ENCODE measurements at places on chromosomes 13 and 19.

DNA sequence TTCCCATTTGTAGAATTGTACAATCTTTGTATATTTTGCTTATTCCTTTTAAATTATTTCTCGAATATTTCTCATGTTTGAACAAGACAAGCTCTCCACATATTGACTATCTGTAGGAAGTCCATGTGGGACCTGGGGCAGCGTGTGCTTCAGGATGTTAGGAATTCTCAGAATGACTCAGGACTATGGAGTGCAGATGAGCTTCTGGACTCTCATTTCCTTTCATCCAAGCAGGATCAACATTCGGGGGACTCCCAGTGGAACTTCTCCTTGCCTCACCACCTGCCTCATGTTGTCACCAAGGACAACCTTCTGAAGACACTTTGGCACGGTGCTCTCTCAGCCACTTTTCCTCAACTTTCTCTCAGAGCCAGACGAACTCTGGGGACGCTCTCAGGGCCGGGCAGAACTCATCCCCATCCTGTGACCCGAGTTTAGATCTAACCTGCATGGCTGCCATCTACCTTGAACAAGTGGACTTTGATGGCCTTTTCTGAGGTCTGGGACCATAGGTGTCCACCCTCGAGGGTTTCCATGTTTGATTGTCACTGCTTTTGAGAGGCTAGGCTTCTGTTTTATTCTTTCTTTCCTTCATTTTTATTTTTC lies 441.7 kb downstream of the IRS2 start:
- no peak for DNase-seq

- no peak for DNase-seq
Observed at GRCh38 chr19:55492362-55492944, 4.2 kb downstream of the SSC5D start.

DNA sequence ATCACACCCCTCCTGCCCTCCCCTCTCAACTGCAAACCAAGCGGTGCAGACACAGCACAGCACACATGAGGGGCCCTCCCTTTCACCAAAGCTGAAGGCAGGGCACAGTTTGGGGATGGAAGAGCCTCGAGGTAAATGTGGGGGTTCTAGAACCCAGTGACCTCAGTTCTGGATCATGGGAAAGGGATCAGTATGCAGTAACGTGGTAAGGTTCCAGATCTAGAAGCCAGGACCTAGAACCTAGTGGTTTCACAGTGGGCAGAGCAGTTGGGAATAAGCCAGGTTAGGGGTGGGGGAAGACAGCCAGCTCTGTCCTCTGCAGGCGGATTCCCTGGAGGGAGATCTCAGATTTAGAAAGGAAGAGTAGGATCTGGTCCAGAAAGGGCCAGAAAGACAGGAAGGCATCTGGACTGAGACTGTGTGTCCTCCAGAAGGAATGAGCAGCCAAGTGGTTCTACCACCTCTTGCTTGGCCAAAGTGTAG lies 3.1 kb downstream of the FTL start:
- DNase-seq, result no peak

DNA sequence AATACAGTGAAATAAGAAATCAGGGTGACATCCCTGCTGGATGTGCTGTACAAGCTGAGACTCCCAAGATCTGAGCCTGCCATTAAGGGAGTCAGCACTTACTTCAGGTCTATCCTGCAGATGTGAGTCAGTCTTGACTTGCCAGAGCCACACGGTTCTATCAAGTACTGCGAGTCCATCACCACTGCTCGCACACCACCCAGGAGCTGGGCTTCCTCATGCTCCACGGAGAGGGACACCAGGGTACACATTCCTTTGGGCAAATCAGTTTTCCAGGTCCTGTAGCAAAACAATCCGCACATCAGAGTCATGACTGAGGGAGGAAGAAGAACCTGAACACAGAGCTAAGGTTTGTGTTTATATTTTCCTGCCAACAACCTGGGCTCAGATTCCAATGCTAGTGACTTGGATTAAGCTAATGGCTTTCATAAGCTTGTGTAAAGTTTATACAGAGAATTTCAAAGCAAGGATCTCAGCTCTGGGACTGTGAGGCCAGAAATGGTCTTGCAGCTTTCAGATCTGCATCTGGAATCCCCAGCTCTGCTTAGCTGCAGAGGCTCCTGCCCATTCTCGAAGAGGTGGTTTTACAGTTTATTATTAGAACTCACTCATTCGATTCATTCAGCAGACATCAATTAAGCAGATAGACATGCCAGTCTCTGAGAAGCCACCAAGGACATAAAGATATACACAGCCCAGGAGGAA lies 90.6 kb downstream of the KL start:
- no peak for DNase-seq

GRCh38 chr19:7397687-7398086 lies 49.0 kb downstream of the ARHGEF18 start:
- DNase-seq, result no peak

GRCh38 chr19:7159105-7159933 lies 89.8 kb downstream of the ZNF557 start:
- DNase-seq, result peak; percentile 77

GRCh38 chr19:30682999-30683536 lies 310.9 kb downstream of the ZNF536 start:
- DNase-seq, result peak; percentile 68

- no peak for DNase-seq
Observed at GRCh38 chr13:23991119-23991518, 93.8 kb upstream of the C1QTNF9B start.

DNA sequence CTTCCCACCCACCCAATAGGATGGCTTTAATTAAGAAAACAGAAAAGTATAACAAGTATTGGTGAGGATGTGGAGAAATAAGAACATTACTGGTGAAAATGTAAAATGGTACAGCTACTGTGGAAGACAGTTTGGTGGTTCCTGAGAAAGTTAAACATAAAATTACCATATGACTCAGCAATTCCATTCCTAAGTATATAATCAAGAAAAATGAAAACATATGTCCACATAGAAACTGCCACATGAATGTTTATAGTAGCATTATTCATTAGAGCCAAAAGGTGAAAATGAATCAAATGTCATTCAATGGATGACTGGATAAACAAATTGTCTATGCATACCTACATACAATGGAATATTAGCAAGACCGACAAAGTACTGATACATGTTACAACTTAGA lies 16.9 kb downstream of the DZIP1 start:
- DNase-seq, result no peak

DNA sequence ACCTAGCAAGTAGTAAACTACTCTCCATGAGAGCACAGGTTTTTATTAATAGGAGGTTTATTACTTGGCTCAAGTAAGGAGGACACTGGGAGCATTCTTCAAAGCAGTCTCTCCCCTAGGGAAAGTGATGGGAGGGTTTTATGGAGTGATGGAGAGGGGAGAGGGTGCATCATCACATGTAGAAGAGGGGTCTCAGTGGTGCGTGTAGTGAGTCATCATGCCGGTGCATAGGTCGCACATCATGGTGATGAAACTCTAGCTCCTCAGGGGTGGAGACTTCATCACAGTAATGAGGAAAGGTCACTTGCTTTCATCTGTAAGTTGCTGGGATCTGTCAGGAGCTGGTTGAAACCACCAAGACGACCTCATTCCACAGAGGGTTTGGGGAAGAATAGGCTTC lies 210.8 kb upstream of the UBL3 start:
- no peak for DNase-seq

- DNase-seq, result no peak
Observed at GRCh38 chr19:55504981-55505380, 16.7 kb downstream of the SSC5D start.

- no peak for DNase-seq
Observed at GRCh38 chr19:53101518-53101917, 1.7 kb downstream of the ZNF160 start.

- DNase-seq, result no peak
Observed at GRCh38 chr19:31450696-31451095, 101.5 kb upstream of the TSHZ3 start.

GRCh38 chr13:24194447-24194846 lies 33.9 kb downstream of the SPATA13 start:
- no peak for DNase-seq

Data from left ventricle myocardium inferior (tissue), 1 donor.